Fibroblast of lung (primary cell): ENCODE measurements at places on chromosomes 13 and 19. TPM values are rescaled to one million over a fixed set of nuclear protein-coding genes. Genes with fewer than 3 reads are reported as not detected.

OR4F17 gene
- not detected in 2 replicates for total RNA-seq

FBL gene
- 127 and 137 TPM in 2 replicates for total RNA-seq

FUT2 gene
- total RNA-seq = under 0.01 TPM in 1 of 2 replicates, not detected in the other

KLK2 gene
- total RNA-seq = not detected in 2 replicates

KRTDAP gene
- not detected in 2 replicates for total RNA-seq

CCNE1 gene
- total RNA-seq = 3.9 and 4.8 TPM in 2 replicates

GJB2 gene
- total RNA-seq = under 0.01 TPM in 1 of 2 replicates, not detected in the other

PCDH17 gene
- total RNA-seq = under 0.01 and 0.17 TPM in 2 replicates

PSG1 gene
- 0.51 and 1.3 TPM in 2 replicates for total RNA-seq

PRX gene
- 3.1 and 3.6 TPM in 2 replicates for total RNA-seq

NTF4 gene
- total RNA-seq = not detected in 2 replicates

ZNF726 gene
- total RNA-seq = 0.51 and 3.5 TPM in 2 replicates

ZNF324 gene
- total RNA-seq = 11.8 and 14.2 TPM in 2 replicates

SIGLEC8 gene
- not detected in 2 replicates for total RNA-seq

ZNF430 gene
- 3.1 and 5.8 TPM in 2 replicates for total RNA-seq

CERS1 gene
- 1.5 and 1.7 TPM in 2 replicates for total RNA-seq

PDE4A gene
- 3.1 and 4.1 TPM in 2 replicates for total RNA-seq

ICAM5 gene
- 1.8 and 2.5 TPM in 2 replicates for total RNA-seq

ZNF121 gene
- total RNA-seq = 38.8 and 53.3 TPM in 2 replicates

FOXA3 gene
- not detected in 2 replicates for total RNA-seq

TNFSF9 gene
- total RNA-seq = 0.26 and 0.66 TPM in 2 replicates

ZNF846 gene
- 11.8 and 20.8 TPM in 2 replicates for total RNA-seq

NCR1 gene
- not detected in 2 replicates for total RNA-seq

ZNF534 gene
- total RNA-seq = under 0.01 and 0.17 TPM in 2 replicates

ADGRE1 gene
- under 0.01 TPM in 1 of 2 replicates, not detected in the other for total RNA-seq

EDNRB gene
- 0.99 and 1.3 TPM in 2 replicates for total RNA-seq

ANKLE1 gene
- total RNA-seq = 0.17 and 0.26 TPM in 2 replicates

ERCC1 gene
- 81.1 and 81.4 TPM in 2 replicates for total RNA-seq

FAM216B gene
- under 0.01 and 0.26 TPM in 2 replicates for total RNA-seq

DACH1 gene
- total RNA-seq = 0.26 and 0.33 TPM in 2 replicates

KLC3 gene
- total RNA-seq = 0.17 TPM in 1 of 2 replicates, not detected in the other

APLP1 gene
- total RNA-seq = 0.99 and 2.6 TPM in 2 replicates

ZNF90 gene
- total RNA-seq = 1.5 and 2.8 TPM in 2 replicates

KLK4 gene
- total RNA-seq = not detected in 2 replicates

POLR2I gene
- 96.8 and 97.6 TPM in 2 replicates for total RNA-seq

PLPPR3 gene
- 1.5 and 2.5 TPM in 2 replicates for total RNA-seq

CEACAM5 gene
- total RNA-seq = not detected in 2 replicates

IL11 gene
- 0.66 and 1.0 TPM in 2 replicates for total RNA-seq

LINGO3 gene
- total RNA-seq = not detected in 2 replicates

FFAR3 gene
- not detected in 2 replicates for total RNA-seq

IGFL1 gene
- not detected in 2 replicates for total RNA-seq

IGFL2 gene
- total RNA-seq = not detected in 2 replicates

PDX1 gene
- not detected in 2 replicates for total RNA-seq

ZNF585A gene
- total RNA-seq = 5.1 and 9.9 TPM in 2 replicates

URAD gene
- not detected in 2 replicates for total RNA-seq

TRAPPC6A gene
- 15.9 and 20.0 TPM in 2 replicates for total RNA-seq

SERTM1 gene
- total RNA-seq = not detected in 2 replicates

RFPL4A gene
- not detected in 2 replicates for total RNA-seq

ZNF835 gene
- 3.3 and 3.6 TPM in 2 replicates for total RNA-seq

NLRP7 gene
- total RNA-seq = not detected in 2 replicates

RBM42 gene
- total RNA-seq = 29.9 and 32.1 TPM in 2 replicates

SHISA7 gene
- not detected in 2 replicates for total RNA-seq

KIR3DL1 gene
- total RNA-seq = not detected in 2 replicates
